ENCODE measurements at places on chromosomes 2 and 18.

DNA sequence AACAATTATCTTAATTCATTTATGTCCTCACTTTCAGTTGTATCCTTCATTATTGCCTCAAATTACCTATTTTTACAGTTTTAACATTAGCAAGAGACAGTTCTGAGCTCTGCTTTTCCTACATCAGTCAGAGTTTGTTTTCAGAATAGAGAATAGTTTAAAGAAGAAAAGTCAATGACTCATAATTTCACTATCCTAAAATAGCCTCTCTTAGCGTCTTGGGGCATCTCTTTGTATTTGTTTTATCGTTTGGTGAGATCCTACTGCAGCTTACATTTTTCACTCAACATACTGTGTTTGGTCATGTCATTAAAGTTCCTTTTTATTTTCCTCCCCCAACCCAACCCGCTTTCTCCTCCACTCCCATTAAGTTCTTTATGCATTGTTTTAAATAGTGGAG, 3.8 kb downstream of the SEC11C start:
- no peak for DNase-seq

- no peak for DNase-seq
These were observed 61.9 kb downstream of the RRM2 start for GRCh38 chr2:10184421-10184820.

- DNase-seq, result no peak
These were observed 42.4 kb upstream of the SLC1A4 start for GRCh38 chr2:64946769-64947247.

GRCh38 chr2:181970160-181970794, 15.4 kb upstream of the PPP1R1C start:
- DNase-seq, result no peak

DNA sequence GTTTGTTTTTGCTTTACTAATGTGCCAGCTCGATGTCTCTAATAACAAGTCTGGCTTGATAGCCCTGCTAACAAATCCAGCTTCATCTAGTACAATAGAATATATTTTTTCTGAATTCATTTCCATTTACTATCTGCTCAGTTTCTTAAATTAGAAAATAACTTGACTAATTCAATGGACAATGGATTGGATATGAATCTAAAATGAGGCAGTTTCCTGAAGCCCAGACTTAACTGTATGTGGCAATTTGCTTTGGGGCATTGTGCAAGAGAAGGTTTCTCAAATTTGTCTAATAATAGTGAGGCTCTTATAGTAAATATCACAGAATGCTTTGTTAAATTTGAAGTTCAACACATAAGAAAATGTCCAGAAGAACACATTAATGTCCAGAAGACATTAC, 25.8 kb downstream of the CALCRL start:
- DNase-seq, result no peak

GRCh38 chr2:159832858-159833257, 34.9 kb upstream of the CD302 start:
- no peak for DNase-seq

DNA sequence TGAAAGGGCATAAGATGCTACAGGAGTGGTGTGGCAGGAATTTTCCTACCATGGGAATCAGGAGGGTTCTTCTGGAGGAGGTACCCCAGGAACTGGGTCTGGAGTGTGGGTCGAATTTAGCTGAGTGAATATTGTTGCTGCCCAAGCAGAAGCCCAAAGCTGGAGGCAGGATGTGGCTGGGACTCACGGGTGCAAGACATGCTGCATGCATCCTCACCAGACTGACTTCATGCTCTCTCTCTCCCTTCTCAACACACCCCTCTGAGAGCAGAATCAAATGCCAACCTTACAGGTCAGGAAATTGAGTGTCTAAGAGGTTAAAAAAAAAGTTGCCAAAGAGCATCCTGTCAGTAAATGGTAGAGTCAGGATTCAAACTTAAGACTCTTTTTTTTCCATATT, 78.8 kb upstream of the TTC39C start:
- DNase-seq, result no peak

GRCh38 chr2:53040536-53041229, 726.9 kb upstream of the CHAC2 start:
- no peak for DNase-seq

- DNase-seq, result peak; percentile 23
These were observed 570 bp downstream of the SCRN3 start for GRCh38 chr2:174395969-174396630.

All from D341Med (cell line).